Activated CD4-positive, alpha-beta T cell treated with anti-CD3 and anti-CD28 coated beads, Interleukin-2, amount 10 ng/mL, durations not matched to agents 7 days and 5 days (primary cell): ENCODE measurements at places on chromosomes 6 and 20. TPM values are rescaled to one million over a fixed set of nuclear protein-coding genes. Genes with fewer than 3 reads are reported as not detected.

GRCh38 chr6:151330130-151330696, 61.1 kb downstream of the ZBTB2 start:
- no peaks in the 10 kb centered on the region for H3K36me3 ChIP-seq
- no peak for DNase-seq
- H3K27me3 ChIP-seq, result peaks cover 33% of the 10 kb centered on the region
- H3K4me3 ChIP-seq, result no peak overlapping the region
- H3K4me1 ChIP-seq, result peaks cover 12% of the 10 kb centered on the region

GRCh38 chr6:109799664-109800063, 108.6 kb downstream of the FIG4 start:
- H3K4me1 ChIP-seq, result no peaks in the 10 kb centered on the region
- no peak overlapping the region for H3K27ac ChIP-seq
- no peak overlapping the region for H3K4me3 ChIP-seq
- DNase-seq, result no peak
- H3K27me3 ChIP-seq, result no peaks in the 10 kb centered on the region
- H3K36me3 ChIP-seq, result no peaks in the 10 kb centered on the region

DNA sequence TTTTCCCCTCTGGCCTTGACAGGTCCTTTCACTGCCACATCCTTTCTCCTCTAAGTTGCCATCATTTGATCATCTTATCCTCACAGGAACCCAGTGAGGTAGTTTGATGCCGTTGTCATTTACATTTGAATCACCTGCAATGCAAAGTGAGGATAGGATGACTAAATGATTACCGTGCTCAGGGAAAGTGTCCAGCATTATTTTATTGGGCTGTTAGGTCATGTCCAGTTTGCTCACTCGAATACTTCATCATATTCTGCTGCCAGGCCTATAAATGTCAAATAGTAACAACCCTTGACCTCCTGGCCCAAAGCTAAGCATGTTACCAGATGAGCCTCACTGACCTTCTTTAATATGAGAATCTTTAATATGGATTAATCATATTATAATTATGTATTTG, 1068.7 kb upstream of the FLRT3 start:
- no peak overlapping the region for H3K4me3 ChIP-seq
- no peak overlapping the region for H3K27ac ChIP-seq
- H3K4me1 ChIP-seq, result no peaks in the 10 kb centered on the region
- no peaks in the 10 kb centered on the region for H3K27me3 ChIP-seq

DNA sequence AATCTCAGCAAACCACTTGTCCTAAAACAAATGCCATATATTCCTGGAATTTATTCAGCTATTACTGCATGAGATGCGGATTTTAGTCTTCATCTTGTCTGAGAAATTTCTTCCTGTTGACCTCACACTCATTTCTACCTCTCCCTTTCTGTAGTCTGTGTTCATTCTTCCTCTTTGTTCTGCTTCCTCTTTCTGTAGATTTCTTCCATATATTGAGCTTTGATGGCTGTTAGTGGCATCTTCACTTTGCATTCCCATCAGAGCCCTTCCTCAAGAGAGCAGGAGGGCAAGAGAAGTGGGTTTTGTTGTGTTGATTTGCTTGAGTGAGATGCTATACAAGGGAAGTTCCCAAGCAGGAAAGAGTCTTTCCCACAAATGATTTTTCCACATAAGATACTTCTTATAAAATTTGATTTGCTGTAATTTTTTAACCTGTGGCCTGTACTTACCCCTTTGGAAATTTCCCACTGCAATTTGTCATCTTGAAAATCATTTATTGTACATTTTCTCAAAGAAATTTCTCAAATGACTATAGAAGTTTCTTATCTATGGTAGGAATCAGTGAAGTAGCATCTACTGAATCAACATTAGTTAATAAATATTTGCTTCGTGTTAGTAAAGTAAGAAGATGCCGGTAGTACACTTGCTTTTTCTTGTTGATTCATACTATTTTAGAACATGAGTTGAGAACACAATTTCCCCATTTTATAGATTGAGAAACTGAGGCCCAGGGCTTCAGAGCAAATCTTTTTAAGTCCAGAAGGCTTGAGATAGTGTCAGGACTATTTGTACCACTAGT, 43.8 kb downstream of the MAP3K4 start:
- H3K4me1 ChIP-seq, result no peaks in the 10 kb centered on the region
- no peak overlapping the region for H3K4me3 ChIP-seq
- H3K27me3 ChIP-seq, result no peaks in the 10 kb centered on the region
- H3K27ac ChIP-seq, result no peak overlapping the region
- no peak for DNase-seq

GRCh38 chr6:158849899-158850806, 31.0 kb upstream of the EZR start:
- H3K36me3 ChIP-seq, result peaks cover 2% of the 10 kb centered on the region
- no peaks in the 10 kb centered on the region for H3K27me3 ChIP-seq
- DNase-seq, result peak; percentile 73
- peak overlapping the region; percentile 18 for H3K4me3 ChIP-seq

- no peaks in the 10 kb centered on the region for H3K27me3 ChIP-seq
- H3K4me1 ChIP-seq, result peaks cover 20% of the 10 kb centered on the region
- H3K4me3 ChIP-seq, result no peak overlapping the region
- peaks cover 1% of the 10 kb centered on the region for H3K36me3 ChIP-seq
Measured at GRCh38 chr6:119323478-119323877, 26.1 kb downstream of the MAN1A1 start.

DNA sequence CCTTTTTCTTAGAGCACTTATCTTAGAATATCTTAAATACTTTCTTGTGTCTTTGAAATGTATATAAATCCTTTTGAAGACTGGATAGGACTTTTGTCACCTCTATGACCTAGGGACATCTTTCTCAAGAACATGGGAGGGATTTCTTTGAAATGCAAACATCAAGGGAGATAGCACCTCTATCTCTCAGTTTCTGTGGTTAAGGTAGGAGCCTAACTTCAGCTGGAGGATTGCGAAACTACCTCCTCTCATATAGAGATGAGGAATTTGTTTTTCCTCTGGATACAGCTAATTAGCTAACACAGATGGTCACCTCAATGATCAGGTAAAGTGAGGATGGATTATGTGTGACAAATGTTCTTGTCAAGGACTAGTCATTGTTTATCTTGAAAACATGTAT, 631.3 kb upstream of the IMPG1 start:
- no peaks in the 10 kb centered on the region for H3K4me1 ChIP-seq
- H3K4me3 ChIP-seq, result no peak overlapping the region
- no peak overlapping the region for H3K27ac ChIP-seq
- H3K27me3 ChIP-seq, result no peaks in the 10 kb centered on the region

The GABRR1 gene
- total RNA-seq, result not detected

The CARMIL1 gene
- total RNA-seq, result 5.4 TPM

The MAK gene
- total RNA-seq, result 0.07 TPM

The GNAS-AS1 gene
- 0.96 TPM for total RNA-seq

The SCUBE3 gene
- not detected for total RNA-seq

The HLA-DRB1 gene
- total RNA-seq, result 55.9 TPM

The OTOR gene
- total RNA-seq, result not detected

The ZNF311 gene
- 0.55 TPM for total RNA-seq

The NFKBIL1 gene
- 15.8 TPM for total RNA-seq
